Left forelimb (tissue), 1 donor: ENCODE measurements at places on chromosomes 12 and 14.
A peak's percentile ranks its signal among the peaks of the same experiment; 100 is the strongest.

GRCh38 chr14:74347097-74347794 is 1.0 kb upstream of the VRTN start:
- no peak for DNase-seq

GRCh38 chr14:30888480-30889243 is 14.3 kb downstream of the COCH start:
- DNase-seq: no peak

DNA sequence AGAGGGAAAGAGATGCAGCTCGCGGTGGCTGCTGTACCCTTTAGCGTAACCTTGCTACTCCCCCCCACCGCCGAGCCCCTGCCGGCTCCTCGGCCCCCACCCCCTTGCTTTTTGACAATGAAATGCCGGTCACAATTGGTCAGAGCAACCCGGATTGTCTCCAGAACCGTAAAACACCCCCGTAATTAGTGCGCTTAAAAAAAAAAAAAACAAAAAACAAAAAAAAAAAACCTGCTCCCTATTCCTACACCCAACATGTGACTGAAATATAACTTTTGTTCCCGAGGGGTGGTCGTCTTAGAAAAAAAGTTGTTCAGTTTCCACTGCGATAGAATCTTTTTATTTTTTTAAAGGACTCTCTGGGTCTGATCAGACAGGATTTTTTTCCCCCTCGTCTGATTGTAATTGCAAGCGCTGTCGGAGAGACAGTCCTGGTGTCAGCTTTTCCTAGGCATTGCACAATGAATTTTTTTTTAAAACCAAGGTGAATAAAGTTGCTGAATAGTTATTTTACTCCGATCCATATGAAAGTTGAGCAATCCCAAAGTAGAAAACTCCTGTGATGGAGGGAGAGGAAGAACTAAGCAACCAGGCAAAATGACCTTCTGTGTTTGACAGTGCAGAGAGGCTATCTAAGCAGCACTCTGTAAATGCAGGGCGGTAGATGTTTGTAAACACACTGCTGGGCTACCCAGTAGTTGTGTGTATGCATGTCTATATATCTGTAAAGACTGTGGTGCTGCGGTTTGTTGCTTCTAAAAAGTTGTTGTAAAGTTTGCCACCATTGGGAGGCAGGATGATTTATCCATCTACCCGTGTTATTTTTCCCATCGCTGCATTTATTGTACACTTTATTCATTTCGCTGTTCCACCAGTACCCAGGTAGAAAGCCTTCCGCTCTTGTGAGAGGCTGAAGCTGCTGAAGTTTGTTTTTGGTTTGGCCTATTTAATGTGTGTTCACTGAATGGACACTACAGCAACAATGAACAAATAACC is 1.1 kb downstream of the ETV6 start:
- no peak for DNase-seq

GRCh38 chr12:38911611-38912010 is 6.2 kb upstream of the CPNE8 start:
- DNase-seq: no peak

DNA sequence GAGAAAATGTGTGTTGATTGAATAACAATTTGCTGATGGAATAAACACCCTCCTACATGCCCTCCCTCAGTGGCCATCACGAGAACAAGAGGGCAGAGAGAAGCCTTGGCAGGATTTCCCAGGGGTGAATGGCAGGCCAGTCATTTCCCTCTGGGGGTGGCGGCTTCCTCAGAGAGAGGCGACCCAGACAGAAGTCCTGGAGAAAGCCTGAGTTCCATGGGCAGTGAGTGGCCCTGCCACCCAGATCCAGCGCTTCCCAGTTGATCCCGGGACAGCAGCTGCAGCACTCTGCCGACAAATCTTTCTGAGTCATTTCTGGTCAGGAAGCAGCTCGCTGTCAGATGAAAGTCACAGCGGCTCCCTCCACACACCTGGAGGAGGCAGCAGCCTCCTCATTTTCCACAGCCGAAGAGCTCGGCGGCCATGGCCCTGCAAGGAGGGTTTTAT is 123.0 kb downstream of the SCARB1 start:
- DNase-seq: no peak

- no peak for DNase-seq
Observed at GRCh38 chr14:87529081-87529480, 463.9 kb downstream of the GALC start.

DNA sequence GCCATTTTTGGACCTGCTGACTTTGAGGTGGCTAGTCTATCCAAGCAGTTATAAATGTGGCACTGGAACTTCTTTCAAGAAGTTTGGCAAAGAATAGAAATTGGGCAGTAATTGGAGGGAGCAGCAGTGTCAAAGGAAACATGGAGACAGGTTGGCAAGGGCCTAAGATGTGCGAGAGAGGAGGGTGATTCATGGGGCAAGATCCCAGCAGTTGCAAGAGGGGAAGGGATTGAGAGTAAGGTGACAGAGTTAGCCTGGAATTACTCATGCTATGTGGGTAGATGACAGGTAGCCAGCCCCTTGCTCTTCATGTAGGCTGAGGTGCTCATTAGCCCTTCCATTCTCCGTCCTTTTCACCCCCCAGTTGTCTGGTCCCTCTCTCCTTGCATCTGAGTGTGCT is 42.2 kb downstream of the FBXL14 start:
- DNase-seq: no peak

- DNase-seq: no peak
Observed at GRCh38 chr14:64966976-64967375, 5.2 kb downstream of the RAB15 start.

- DNase-seq: no peak
Observed at GRCh38 chr14:78316052-78316451, 145.9 kb downstream of the NRXN3 start.

DNA sequence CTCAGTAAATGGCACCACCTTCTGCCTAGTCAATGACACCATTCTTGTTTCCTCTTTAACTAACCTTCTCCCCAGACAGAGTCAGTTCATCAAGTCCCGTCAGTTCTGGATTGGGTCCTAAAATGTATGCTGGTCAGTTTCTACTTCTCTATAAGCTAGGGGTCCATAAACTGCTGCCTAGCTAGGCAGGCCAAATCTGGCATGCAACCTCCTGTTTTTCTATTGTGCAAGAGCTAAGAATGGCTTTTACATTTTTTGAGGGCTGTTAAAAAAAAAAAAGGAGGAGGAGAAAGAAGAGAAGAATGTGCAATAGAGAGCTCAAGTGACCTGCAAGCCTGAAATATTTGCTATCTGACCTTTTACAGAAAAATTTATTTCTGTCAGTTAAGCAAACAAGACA is 6.4 kb upstream of the TMED10 start:
- DNase-seq: no peak

GRCh38 chr12:3252450-3252891 is 175.3 kb downstream of the TSPAN9 start:
- peak; percentile 92 for DNase-seq

- no peak for DNase-seq
Observed at GRCh38 chr14:49971156-49972130, 78.6 kb downstream of the ARF6 start.

DNA sequence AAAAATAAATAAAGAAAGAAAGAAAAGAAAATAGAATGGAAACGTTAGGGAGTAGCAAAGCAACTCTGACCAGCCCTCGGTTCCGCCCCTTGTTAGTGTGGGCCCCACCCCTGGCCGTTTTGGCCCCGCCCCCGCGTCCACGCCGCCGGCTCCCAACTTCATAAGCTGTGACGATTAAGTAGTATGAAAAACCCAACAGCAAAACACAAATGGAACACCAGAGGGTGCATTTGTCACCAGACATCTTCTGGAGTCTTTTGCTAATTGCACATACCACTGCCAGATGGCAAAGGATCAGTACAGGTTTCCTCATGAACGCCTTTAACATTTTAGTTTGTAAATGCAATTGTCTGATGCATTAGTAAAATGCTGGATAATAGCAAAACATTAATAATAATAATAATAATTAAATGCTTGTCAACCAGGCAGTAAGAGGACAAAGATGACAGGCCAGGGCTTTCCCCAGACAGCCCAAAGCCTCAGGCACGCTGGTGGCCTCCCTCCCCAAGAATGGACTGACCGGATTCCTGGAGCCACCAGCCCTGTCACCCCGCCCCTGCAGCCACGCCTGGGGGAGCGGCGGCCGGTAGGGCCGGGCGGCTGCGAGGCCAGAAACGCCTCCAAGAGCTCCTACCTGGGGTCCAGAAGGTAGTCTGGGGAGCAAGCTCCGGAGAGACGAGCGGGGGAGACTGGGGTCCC is 23.6 kb downstream of the HSP90AA1 start:
- DNase-seq: peak; percentile 81

GRCh38 chr12:88650715-88651114 is 70.4 kb upstream of the KITLG start:
- DNase-seq: no peak

- no peak for DNase-seq
Observed at GRCh38 chr12:69966409-69966808, 141.4 kb downstream of the MYRFL start.

GRCh38 chr14:63542231-63542999 is 762 bp downstream of the PPP2R5E start:
- DNase-seq: peak; percentile 70

DNA sequence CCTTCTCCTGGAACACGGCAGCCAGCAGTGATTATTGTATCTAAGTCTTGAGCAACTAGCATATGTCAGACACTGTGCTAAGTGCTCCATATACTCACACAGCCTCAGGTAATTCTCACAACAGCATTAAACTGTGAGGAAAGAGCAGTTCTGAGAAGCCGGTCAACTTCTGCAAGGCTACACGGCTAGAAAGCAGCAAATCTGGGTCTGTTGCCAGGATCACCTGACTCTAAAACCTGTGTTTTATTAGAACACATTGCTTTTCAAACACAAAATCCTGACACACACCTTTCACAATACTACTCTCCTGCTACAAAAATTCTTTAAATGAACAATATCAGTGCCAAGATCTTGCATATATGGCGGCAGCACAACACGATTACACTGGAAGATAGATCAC is 49.8 kb upstream of the CRACR2A start:
- DNase-seq: no peak
